ENCODE measurements at places on chromosomes 2 and 18.

DNA sequence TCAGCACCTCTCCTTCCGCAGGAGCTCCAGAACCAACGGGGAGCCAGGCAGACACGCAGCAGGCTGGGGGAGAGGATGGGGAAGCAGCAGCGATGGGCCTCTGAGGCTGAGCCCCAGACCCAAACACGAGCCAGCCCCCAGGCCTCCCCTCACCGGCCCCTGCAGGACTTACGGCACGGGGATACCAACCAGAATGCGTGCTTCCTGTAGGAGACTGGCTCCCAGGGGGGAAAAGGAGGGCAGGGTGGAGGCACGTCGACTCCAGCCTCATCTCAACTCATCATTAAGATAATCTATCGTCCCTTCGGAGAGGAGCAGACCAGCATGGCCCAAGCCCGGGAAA lies 495.1 kb upstream of the MYT1L start:
- no peak for DNase-seq

- no peak for DNase-seq
These were observed 31.5 kb upstream of the PGAP1 start for GRCh38 chr2:196957881-196958525.

DNA sequence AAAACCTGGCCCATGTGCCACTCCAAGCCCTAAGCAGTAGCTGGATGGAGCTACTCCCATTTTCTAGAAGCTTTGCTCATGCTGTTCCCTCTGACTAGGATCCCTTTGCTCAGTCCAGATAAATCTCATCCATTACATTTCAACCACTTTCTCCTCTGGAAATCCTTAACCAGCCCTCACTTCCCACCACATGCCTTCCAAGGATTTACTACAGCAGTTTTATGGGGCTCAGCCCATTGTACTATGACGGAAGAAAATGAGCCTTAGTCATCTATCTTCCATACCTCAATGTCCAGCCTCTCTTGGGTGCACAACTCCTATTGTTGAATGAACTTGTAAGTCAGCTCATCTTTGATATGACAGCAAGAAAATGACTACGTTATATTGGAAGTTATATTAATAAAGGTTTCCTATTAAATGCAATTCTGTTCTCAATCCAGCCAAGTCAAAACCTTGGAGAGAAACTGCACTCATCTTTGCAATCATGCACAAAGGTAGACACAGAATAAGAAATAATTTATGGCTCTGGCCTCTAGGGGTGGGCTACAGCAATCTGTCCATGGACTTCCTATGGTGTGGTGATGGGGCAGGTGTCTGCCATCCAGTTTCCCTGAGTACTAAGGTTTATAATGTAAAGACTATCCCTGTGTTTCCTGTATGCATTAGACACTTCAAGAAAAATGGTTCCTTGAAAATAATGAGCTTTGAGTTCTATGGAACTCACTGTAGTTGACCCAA lies 3.4 kb downstream of the B4GALT6 start:
- peak; percentile 18 for DNase-seq

GRCh38 chr2:120362926-120363325 lies 17.0 kb downstream of the INHBB start:
- DNase-seq, result no peak

DNA sequence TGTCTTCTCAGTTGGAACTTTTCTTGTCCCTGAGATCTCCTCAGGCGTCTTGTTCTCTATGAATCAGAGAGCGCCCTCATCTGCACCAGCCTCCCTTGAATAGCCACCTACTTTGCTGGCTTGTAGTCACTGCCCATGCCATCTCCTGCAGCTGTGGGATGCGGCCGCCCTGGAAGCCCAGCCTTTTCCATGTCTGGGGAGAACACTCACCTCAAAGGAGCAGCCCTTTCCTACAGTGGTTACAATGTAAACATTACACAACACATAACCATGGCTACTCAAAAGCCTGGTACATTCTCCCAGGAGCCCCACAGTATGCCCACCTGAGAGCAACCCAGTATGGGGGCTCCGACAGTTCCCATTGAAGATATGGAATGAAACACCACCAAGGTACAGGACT lies 351.0 kb downstream of the EN1 start:
- DNase-seq, result no peak

DNA sequence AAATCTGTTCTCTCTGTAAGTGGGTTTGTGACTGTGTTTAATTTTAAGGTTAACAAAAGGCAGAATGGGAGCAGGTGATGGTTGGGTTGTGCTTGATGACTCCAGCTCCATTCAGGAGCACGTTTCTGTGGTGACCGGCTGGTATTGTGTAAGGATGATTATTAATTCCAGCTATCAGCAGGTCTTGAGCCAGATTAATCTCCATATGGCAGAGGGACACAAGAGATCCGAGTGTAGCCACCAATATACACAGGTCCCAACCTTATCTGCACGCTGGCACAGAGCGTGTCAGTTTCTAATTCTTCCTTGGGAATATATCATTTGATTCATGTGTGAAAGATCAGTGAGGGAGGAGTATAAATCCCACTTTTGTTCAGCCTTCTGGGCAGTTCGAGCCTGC lies 199.0 kb upstream of the DCC start:
- DNase-seq, result no peak

DNA sequence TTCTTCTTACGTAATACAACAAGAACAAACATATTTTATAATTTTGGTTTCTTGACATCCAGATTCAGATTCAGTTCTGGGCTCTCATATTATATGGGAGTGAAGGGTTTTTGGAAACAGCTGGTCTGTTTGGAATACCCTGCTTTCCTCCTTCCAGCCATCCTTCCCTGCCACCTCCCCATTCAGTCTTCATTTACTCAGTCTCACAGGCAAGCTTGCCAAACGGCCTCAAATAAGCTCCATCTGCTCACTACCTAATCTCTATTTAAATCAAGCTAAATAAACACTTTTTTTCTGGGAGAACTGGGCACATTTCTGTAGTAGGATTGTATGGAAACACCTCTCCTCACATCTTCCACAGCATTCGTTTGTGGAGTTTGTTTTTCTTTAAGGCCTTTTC lies 147.5 kb downstream of the RND3 start:
- peak; percentile 12 for DNase-seq

- peak; percentile 54 for DNase-seq
These were observed 24.2 kb downstream of the RAPH1 start for GRCh38 chr2:203510941-203511305.

DNA sequence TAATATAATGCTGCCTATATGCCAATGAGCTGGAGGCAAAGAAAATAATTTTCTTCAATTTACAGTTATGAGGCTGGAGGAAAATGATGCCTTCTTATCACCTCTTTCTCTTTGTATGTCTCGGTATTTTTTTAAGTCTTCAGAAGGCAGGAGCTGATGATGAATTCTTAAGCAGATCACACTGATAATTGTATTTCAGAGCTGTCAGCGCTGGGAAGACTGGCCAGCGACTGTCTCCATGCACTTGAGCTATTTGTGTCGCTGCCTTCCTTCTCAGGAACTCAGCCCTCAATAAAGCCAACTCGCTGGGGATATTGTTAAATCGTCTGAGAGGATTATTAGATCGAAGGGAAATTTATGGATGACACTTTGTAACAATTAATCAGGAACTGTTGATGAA lies 40.3 kb downstream of the PTGR3 start:
- DNase-seq, result no peak

DNA sequence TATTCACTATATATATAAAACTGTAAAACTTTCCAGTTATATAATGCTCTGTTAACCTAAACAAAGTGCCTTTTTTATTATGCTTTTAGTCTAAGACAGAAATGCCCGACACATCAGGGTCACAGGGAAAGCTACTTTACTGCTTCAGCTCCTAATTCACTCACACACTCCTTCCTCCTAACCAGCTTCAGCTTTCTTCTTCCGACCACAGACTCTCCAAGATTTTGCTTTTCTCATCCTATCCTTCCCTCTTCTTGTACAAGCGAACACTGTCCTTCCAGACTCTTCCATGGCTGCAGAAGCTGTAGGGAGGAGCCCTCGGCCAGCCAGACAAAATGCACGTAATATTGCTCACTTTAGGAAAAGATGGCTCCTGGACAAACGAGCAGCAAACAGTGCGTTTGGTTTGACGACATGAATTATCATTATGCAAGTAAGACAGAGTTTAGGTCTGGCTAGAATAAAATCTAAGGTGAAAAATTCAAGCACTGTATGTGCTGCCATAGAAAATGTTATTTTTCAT lies 47.5 kb upstream of the HNRNPA3 start:
- DNase-seq, result peak; percentile 61

GRCh38 chr2:224630659-224631550 lies 45.7 kb upstream of the CUL3 start:
- peak; percentile 6 for DNase-seq

- peak; percentile 72 for DNase-seq
These were observed at the start of gene BOK for GRCh38 chr2:241558532-241559322. Gene BOK (plus strand): TSS chr2:241558745. CDS start chr2:241559484, 739 bp downstream.

DNA sequence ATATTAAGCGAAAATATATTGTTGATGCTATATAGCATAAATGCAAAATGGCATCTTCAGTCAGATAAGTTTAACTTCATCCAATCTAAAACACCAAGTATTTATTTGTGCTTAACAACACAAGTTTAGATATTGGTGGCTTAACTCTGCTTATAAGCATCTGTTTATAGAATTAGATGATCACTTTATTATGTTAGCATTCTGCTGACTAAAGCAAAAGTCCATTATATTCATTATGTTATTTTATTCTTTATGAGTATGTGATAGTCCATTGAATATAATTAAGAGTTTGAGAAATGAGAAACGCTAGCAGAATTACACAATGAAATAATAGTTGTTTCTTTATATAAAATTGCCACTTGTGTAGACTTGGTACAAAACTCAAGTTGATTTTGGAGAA lies 401.2 kb upstream of the CDH7 start:
- DNase-seq, result no peak

DNA sequence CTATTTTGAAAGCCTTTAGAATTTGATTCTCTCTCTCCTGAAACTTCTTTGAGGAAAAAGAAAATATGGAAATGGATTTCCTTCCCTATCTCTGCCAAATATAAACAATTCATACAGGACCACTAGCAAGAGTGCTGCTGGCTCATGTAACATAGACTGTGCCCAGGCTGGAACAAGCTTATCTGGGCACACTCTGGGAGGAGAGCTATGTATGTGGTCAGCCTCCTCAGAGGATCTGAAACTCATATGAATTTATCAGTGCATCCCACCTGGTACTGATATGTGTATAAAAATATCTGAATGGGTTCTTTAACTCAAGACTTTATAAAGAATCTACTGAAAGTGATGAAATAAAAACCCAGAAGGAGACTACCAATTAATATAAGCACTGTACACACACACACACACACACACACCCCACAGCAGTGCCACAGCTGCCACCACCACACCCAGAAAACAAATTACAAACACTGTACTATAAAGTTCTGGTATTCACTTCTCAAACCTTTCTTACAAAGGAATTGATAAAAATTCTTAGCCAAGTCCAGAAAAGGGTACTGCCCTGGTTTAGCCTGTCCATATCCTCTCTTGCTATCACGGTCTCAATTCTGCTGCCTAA lies 115.6 kb downstream of the IRS1 start:
- DNase-seq, result no peak

DNA sequence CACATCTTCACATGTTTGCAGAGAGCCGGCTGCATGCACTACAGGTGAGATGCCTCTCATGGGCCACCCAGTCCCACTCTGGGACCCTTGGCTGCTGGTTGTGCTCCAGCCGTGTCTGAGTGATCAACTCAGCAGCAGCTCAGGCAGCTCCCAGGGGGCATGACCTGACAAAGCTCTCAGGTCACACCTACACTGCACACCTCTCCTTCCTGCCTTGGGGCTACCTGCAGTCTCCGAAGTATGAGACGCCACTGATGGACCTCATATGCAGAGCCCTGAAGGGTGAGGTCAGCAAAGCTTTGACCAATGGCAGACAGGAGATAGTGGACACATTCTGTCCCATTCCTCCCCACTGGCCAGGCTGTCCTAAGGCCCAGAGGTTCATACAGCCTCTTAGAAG lies 51.4 kb downstream of the LBH start:
- no peak for DNase-seq

- no peak for DNase-seq
These were observed 532.0 kb upstream of the FSHR start for GRCh38 chr2:49686291-49686690.

DNA sequence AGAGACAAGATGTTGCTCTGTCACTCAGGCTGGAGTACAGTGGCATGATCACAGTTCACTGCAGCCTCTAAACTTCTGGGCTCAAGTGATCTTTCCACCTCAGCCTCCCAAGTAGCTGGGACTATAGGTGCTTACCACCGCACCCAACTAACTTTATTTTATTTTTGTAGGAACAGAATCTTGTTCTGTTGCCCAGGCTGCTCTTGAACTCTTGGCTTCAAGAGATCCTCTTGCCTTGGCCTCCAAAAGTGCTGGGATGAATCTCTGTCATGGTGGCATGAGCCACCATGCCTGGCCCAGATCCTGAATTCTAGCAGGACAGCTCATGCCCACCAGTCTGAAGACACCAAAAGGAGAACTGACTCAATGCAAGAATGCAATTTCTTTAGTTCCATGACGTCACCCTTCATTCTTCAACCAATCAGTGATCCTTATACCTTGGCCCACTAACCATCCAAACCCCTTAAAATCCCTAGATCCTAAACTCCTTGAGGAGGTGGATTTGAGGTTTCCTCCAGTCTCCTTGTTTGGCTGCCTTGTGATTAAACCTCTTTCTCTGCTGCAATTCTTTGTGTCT lies 25.6 kb upstream of the CXXC1 start:
- DNase-seq, result peak; percentile 7

DNA sequence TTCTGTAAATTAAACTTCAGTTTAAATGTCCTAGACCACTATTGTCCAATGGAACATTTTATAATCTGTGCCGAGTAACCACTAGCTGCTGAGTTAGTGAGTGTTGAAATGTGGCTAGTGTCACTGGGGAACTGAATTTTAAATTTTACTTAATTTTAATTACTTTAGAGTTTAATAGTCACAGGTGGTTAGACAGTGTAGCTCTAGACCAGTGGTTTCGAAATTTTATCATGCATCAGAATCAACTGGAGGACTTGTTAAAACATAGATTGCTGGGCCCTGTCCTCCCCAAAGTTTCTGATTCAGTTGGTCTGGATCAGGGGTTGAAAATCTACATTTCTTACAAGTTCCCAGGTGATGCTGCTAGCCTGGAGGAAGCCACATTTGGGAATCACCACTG lies 110.4 kb downstream of the FMNL2 start:
- no peak for DNase-seq

GRCh38 chr2:101364878-101365277 lies 22.4 kb downstream of the CREG2 start:
- peak; percentile 31 for DNase-seq

GRCh38 chr2:191650896-191651773 lies 26.8 kb upstream of the NABP1 start:
- DNase-seq, result peak; percentile 28

GRCh38 chr2:138060301-138060635 lies 96.0 kb downstream of the HNMT start:
- peak; percentile 91 for DNase-seq

- no peak for DNase-seq
These were observed 303.5 kb upstream of the CELF4 start for GRCh38 chr18:37869051-37869450.

DNA sequence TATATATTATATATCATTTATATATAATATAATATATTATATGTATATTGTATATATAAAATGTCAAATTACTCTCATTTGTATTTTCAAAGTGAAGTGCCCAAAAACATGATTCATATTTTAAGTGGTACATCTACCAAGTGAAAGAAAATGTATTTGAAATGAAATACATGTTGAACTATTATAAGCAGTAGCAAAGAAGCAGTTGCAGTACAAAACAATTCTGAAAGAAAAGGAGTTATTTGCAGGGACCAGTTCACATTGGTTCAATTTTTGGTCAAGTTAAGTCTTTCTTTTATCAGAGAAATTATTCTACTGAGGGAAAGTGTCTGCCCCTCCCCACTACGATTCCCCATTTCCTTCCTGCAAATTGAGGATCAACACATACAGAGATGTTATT lies 51.9 kb downstream of the APLF start:
- DNase-seq, result no peak

- no peak for DNase-seq
These were observed 327.1 kb downstream of the CCDC178 start for GRCh38 chr18:33113416-33113815.

Measured in fibroblast of mammary gland (primary cell).